ENCODE measurements at places on chromosomes 2 and 18.

DNA sequence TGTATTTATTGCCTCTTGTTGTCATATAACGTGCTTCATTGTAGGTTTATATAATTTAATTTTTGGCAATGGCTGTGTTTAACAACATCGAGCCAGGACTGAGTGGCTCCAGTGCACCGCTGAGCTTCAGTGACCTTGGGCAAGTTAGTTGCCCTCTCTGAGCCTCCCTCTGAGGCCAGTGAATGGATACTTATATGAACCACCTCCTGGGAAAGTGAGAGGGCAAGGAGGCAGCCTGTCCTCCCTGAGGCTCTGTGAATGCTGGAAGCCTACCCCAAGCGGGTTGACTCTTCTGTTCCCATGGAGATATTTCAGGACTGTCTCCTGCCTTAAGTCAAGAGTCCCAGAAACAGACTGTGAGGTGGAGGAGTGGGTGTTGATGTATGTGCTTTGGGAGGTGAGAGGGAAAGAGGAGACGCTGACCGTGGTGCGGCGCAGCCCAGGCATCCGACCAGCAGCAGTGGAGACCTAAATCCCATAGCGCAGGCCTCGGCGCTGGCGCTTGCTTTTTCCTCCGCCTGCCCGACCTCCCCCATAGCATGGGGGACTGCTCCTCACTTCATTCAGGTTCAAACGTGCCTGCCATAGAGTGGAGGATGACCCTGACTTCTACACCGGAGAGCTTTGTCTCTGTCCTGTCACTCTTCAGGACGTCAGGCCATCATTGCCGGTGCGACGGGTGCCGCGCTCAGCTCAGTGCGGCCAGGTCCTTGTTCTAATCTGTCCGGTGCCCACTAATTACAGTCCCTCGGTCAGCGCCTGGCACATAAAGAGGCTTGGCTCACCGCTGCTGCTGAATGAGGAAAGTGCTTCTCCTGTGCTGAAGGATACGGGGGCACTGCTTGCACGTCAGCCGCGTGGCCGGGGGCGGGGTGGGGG lies 167.3 kb upstream of the HS6ST1 start:
- DNase-seq, result no peak

DNA sequence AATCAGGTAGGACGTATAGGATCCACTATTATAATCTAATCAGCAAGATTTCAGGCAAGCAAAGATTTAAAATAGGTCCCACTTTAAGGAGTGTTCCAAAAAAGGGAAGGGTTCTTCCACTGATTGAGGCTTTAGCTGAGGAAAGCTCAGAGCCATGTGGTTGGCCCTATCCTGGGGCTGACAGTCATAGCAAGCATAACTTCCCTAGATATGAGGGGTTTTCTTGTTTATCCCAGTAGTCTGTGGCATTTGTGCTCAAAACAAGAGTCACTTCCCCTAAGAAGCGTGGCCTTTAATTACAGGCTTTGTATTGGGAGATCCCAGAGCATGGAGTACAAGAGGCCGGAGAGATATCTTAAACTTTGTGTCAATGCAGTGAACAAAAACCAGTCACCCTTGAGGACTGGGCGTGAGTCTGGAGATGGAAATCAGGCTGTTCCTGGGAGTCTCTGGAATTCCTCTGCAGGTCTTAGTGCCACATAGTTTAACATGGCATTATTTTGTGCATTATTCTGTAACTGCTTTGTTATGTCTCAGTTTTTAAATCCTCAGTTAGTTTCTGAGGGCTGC lies 136.9 kb upstream of the FBXO11 start:
- DNase-seq, result no peak

DNA sequence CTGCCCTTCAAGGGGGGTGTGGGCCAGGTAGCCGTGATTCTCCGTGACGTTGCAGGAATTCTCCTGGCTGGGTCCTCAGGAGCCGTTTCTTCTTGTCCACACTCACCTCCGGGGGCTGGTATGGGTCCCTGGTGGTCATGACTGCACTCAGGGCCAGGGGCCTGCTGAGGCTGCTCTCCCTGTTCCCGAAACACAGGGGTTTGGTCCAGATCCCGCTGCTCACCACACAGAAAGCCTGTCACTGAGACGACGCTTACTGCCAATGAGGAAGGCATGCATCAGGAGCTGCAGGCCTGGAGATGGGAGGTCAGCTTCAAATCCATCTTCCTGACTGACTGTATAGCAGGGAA lies 160.7 kb downstream of the RTP5 start:
- DNase-seq, result no peak

GRCh38 chr2:70258532-70258875 lies 567 bp downstream of the PCYOX1 start:
- no peak for DNase-seq

DNA sequence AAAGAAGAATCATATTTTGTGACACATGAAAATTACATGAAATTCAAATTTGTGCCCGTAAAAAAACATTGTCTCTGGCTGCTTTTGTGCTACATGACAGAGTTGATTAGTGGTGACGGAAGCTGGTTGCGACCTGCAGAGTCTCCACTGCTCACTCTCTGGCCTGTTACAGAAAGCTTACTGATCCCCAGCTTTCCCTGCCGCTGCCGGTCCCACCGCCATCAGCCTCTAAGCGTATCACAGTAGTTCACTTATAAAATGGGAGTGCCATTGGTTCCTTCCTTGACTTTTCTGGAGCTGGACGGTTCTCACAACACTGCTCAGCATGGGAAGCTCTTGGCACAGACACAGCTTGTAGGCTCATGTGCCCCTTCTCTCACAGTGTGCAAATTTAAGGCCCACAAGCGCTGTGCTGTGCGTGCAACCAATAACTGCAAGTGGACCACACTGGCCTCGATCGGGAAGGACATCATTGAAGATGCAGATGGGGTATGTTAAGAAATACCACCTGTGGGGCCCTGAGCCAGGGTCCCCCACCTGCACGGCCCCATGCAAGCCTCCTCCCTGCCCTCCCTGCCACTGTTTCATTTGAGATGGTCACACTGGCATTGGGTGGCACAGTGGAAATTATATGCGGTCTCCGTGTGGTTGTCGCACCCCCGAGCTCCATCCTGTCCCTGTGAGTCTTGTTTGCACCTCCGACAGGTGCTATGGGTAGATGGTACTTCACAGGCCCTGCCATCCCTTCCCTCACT lies 81.3 kb downstream of the DGKD start:
- DNase-seq, result no peak

- no peak for DNase-seq
These were observed 69.7 kb downstream of the ZNF521 start for GRCh38 chr18:25282282-25282681.

- DNase-seq, result no peak
These were observed 209.8 kb downstream of the LDLRAD4 start for GRCh38 chr18:13428319-13428718.

- DNase-seq, result peak; percentile 26
These were observed 40.3 kb downstream of the INPP5D start for GRCh38 chr2:233100192-233100998.

- no peak for DNase-seq
These were observed 3.1 kb upstream of the MOB1A start for GRCh38 chr2:74181739-74182138.

DNA sequence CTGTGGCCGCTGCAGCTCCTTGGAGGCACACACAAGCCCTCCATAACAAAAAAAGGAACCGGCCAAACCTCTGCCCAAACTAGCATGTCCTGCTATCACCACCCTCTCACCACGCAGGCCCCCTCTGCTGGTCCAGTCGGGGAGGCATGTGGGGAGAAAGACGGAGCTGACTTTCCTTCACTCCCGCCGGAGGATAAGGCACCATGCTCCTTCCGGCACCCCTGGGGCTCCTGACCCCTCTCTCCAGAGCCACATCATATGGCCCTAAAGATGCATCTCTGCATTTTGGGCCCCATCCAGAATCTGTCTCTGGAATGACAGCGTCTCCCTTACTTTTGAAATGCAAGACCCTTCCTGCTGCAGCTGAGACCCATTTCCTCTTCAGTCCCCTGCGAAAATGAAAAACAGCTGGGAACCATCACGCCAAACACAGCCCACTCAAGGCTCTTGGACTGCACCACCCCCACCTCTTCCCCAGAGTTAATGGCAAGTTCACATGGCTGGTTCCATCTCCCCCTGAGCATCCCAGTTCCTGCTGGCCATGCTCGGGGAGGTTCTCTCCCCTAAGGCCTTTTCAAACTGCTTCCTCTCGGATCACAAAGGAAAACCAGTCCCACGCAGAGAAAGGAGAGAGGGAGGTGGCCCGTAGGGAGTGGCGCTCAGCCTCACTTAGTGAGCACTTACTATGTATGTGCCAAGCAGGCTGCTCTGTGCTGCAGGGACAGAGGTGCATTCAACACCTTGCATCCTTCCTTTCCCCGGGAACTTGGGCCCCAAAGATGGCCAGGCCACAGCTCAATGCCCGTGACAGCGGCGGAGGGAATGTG lies 35.2 kb upstream of the MLPH start:
- DNase-seq, result no peak

DNA sequence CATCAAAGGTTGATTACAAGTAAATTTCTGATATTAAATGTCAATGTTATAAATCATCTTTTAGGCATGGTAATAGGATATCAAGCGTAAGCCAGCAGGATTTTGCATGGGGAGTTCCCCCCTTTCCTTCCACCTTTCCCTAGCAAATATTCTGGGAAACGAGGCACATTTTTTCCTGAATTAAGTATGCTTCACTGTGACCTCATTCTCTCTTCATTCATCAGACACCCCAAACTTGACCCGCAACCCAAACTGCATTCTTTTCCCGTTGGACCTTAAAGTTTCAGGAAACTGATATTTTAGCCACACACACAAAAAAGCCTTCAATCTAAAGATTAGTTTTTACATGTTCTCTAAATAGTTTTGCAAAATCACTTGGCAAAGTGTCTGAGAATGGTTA lies 214.5 kb upstream of the CTAGE1 start:
- no peak for DNase-seq

GRCh38 chr2:240898108-240898730 lies 2.3 kb upstream of the MAB21L4 start:
- DNase-seq, result no peak

DNA sequence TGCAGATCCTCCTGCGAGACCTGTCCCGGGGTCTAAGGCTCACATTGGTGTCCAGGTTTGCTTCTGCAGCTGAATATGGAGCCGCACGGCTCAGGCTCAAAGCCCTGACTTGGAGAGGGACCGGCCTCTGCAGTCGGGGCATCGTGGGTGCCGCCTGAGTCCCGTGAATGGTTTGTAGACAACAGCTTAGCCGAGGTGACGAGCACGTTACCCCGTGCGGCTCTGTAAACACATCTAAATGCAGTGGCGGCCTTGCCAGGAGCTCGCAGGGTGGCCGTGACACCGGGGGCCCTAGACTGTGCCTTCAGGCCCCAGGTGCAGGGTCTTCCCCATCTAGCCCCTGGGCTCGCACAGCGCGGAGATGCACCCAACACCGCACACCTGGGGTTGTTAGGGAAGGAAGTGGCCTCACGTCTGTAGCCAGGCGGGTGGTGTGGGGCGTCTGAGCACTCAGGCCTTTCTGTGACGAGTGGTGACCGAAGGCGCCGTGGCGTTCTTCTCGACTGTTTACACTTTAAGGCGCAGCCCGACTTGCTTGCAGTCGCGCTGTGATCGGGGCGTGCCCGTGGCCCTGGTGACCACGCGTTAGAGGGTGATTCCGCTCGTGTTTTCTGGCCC lies 91.6 kb downstream of the NFATC1 start:
- no peak for DNase-seq

Data from activated T-helper 1 cell treated with Interleukin-2 at 50 U/mL for 16 hours (primary cell).